Astrocyte of the spinal cord (primary cell): ENCODE measurements at places on chromosomes 3 and 15.

GRCh38 chr3:57160076-57160764 is 4.9 kb downstream of the IL17RD start:
- DNase-seq = no peak

GRCh38 chr3:54827776-54828175 is 100.1 kb downstream of the LRTM1 start:
- no peak for DNase-seq

GRCh38 chr3:42705058-42705767 is 2.6 kb upstream of the HHATL start:
- DNase-seq = no peak

DNA sequence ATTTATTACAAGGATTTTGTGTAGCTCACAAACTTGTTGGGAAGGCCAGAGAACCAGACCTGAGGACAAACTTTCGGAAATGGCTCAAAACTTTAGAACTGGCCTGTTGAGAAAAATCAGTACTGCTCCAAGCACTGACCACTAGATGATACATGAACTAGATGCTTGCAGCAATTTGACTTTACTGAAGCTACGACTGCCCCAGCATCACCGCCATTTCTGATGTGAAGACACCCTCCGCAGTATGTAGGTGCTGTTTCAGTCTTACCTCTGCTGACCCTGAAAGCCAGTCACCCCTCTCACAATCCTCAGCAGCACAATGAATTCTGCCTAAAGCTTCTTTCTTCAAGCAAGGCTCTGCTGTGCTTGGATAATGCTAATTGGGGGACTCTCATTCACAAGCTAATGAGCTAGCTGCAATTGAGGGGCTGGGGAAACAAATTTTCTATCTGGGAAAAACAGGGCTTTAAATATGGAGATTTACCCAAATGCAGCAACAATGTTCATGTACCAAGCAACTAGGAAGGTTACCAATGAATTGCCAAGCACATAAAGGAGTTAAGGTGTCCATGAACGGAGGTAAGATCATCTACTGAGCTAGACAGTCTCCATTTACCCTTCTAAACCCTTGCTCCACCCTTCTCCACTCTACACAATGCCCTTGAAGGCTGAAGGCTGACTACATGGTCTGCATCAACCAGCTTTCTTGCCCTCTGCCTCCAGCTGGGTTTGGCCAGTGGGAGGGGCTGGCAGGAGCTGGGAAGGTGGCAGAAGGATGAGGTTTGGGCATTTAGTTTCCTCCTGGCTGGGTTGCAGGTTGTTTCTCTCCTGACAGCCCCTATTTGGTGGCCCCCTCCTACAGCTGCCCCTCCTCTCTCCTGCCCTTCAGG is 53.2 kb upstream of the FSTL1 start:
- DNase-seq = no peak

- peak; percentile 10 for DNase-seq
Observed at GRCh38 chr3:143783851-143784370, 64.4 kb downstream of the SLC9A9 start.

DNA sequence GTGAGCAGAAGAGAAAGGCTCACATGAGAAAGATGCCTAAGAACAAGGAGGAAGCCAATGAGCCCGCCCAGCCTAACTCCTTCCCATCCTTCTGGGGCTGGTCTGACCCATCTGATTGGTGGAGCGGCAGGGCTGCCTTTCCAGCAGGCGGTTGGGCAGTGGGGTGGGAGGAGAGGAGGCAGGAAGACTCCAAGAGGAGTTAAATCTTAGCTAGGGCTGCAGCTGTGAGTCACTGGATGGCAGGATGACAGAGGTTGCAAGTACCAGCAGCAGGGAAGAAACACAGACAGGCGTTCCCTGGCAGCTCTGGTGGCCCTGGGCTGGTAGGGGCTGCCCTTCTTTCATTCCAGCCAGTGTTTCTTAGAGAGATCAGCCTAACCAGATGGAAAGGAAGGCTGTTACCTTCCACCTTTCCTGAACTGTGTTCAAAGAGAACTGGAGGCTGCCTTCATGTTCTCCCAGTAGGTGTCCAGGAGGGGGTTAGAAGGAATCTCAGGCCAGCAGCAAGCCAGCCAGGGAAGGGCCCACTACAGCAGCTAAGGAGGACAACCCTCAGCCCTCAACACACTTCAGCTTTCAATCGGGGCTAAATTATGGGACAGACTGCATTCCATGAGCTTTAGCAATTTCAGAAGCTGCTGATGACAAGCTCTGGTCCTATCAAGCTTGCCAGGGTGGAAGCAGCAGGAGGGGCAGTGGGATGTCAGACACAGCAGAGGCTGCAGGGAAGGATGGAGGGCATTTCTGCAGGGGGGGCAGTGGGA is 50.3 kb downstream of the CHSY1 start:
- DNase-seq = peak; percentile 99

DNA sequence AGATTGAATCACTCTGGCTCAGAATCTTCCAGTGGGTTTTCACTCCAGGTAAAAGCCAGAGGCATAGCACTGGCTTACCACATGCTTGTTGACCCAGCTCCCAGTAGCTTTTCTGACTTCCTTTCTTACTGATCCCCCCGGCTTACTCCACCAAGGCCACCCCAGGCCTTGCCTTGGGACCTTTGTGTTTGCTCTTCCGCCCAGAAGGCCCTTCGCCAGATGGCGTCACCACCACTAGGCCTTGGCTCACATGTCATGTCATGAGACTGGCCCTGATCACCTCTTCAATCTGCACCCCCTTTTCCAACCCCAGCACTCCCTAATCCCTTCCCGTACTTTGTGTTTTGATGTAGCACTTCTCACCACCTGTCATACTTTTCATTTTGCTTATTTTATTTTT is 98.5 kb upstream of the UMPS start:
- no peak for DNase-seq

DNA sequence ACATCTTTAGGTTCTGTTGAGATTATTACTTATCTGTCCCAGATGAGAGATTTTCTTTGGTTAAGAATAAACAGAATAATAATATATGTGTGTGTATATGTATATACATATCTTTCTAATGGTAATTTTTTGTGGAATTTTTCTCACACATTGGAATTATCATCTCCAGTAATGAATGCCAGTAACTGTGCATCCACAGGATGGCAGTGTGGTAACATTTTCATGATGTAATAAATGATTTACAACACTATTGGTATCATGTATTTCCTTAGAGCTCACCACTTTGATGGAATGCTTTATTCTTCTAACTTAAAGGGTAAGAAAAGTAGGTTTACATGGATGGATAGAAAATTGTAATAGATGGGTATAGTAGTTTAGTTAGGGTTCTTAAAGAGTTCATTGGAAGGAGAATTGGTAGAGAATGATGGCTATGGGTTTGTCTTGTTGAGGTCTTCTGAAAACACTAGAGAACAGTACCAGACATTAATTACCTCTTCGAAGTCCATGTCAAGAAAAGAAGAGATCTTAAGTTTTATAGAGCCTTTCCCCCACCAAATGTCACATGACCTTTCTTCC is 78.1 kb downstream of the STT3B start:
- DNase-seq = peak; percentile 50

GRCh38 chr3:47542471-47543173 is 29.1 kb upstream of the ELP6 start:
- peak; percentile 44 for DNase-seq

GRCh38 chr15:33699691-33700447 is 268.4 kb upstream of the CHRM5 start:
- DNase-seq = no peak

GRCh38 chr15:68991723-68992122 is 22.8 kb upstream of the NOX5 start:
- DNase-seq = no peak

DNA sequence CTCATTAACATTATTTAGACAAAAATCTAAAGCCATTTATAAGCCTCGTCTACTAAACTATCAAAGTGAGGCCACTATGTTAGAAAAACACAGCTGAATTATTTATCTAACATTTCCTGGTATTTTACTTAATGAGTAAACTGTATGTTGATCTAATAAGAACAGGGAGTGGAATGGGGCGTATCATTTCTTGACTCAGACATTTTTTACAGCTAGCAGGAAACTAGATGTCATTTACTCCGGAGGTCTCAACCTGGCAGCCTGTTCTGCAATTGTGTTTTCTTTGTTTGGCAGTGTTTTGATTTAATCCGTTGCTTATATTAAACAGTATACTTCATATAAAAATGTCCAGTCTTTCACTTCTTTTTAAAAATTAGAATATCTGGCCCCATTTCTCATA is 79.1 kb upstream of the ABI3BP start:
- peak; percentile 27 for DNase-seq

- DNase-seq = no peak
Observed at GRCh38 chr15:25990220-25990619, 127.1 kb upstream of the ATP10A start.

DNA sequence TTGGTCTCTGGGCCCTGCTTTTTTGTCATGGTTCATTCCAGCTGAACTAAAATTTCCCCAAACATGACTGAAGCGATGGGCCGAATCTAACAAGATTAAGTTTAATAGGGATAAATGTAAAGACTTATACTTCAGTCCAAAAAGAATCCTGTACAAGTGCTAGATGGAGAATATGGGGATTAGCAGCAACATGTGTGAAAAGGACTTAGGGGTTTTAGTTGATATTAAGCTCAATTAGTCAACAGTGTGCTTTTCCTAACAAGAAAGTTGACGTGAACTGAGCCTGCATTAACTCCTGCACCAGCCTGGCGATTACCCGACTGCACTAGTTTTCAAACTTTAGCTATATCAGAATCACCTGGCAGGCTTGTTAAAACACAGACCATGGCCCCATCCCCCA is 61.0 kb upstream of the BBX start:
- no peak for DNase-seq

DNA sequence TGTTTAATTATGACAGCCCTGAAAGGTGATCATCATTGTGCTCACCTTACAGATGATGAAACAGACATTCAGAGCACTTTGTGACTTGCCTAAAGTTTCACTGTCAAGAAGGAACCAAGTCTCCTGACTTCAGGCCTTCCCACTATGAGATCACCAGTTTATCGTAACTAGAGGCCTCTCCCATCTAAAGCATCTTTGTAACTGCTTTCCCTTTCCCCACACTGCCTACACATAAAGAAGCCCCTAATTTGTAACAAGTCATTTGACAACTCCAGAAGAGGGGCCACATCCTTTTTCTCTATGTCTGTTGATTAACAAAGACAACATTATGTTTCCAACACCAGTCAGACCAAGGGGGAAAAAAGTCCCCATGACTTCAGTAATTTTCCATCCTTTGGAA is 1.1 kb downstream of the KLHL6 start:
- DNase-seq = no peak

- peak; percentile 40 for DNase-seq
Observed at GRCh38 chr3:126522363-126522788, 1.6 kb upstream of the CHST13 start.
